HAP-1 (cell line): ENCODE measurements at places on chromosomes 5 and 9.
A peak's percentile ranks its signal among the peaks of the same experiment; 100 is the strongest.

DNA sequence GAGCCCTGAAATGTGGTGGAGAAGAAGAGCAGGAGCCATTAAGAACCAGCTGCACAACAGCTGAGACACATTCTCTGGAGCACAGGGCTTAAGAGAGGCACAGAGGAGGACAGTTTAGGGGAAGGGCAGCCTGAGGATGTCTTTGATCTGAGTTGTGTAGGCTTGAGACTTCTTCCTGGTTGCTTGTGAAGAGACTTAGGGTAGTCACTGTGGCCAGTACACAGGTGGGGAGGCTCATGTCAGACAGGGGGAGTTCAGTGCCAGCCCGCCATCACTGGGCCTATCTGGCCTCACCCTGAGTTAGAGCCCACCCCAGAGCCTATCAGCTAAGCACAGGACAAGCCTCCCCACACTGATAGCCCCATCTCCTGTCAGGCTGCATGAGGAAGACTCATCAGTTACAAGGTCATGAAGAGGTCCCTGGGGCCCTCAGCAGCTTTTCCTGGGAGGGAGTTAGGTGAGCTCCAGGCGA lies 19.8 kb downstream of the SLC22A4 start:
- no peak for DNase-seq

DNA sequence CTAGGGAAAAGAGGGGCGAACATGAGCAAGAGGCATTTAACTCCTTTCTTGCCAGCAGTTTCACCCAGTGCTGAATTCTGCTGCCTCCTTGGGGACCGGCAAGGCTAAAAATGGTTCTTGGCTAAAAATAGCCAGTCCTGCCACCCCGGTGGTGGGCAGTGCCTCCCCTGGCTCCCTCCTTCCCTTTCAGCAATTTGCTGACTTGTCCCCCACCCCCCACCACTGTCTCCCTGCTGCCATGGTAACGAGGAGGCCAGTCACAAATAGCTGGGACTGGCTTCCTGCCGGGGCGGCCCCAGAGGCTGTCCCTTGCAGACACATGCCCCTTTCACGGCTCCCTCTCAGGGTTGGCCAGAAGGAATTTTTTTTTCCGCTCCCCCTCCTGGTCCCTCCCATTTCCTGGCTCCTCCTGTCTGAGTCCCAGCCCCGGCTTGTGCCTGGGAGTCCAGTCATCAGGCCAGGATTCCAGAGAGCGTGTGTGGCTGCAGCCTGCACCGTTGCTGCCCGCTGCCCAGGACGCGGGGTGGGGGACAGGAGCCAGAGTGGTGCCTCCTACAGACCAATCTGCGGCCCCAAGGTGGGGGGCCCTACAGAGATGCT lies 130.3 kb downstream of the RGS3 start:
- peak; percentile 92 for DNase-seq

GRCh38 chr9:9499546-9499945 lies 1113.3 kb downstream of the PTPRD start:
- no peak for DNase-seq

- no peak for DNase-seq
Observed at GRCh38 chr9:65403721-65404120, 118.7 kb upstream of the FOXD4L5 start.

DNA sequence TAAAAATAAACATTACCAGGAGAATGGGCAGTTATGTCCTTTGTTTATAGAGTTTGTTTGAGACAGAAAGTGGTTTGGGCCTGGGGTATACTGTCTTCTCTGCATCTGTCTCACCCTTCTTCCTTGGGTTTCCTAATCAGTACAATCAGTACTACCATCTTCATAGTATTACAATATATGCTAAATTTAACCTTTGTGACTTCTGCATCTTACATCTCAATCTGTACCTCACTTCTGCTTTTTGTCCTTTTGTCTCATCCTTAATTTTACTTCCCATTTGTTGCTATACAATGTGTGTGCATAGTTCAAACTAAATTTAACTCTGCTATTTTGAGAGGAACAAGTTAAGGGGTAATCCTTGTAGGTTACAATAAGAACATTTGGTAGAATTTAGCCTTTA lies 19.6 kb downstream of the FBXO38 start:
- no peak for DNase-seq
